ENCODE measurements at places on chromosomes 4 and X. TPM values are rescaled to one million over a fixed set of nuclear protein-coding genes. Genes with fewer than 3 reads are reported as not detected.

GRCh38 chrX:41085512-41085877 is 250 bp downstream of the USP9X start:
- peak; percentile 45 for DNase-seq

GRCh38 chr4:148376151-148376550 is 66.1 kb downstream of the NR3C2 start:
- DNase-seq, result no peak

- DNase-seq, result peak; percentile 30
Measured at GRCh38 chrX:17007134-17007768, 60.8 kb downstream of the REPS2 start.

DNA sequence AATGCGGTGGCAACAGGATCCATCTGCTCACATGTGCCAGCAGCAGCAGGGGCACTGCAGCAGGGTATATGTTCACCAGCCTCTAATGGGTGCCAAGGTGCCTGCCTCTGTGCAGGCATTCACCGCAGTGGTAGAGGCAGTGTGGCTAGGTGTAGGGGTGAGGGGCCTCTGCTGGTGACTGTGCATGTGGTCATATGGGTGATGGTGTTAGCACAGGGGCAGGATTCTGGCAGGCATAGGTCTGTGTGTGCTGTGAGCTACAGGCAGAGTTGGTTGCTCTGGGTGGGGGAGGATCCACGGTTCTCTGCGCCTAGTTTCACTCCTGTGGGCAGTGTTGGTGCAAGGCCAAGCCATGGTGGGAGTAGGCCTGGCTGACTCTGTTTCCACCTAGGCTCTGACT is 566.5 kb upstream of the GNPDA2 start:
- no peak for DNase-seq

DNA sequence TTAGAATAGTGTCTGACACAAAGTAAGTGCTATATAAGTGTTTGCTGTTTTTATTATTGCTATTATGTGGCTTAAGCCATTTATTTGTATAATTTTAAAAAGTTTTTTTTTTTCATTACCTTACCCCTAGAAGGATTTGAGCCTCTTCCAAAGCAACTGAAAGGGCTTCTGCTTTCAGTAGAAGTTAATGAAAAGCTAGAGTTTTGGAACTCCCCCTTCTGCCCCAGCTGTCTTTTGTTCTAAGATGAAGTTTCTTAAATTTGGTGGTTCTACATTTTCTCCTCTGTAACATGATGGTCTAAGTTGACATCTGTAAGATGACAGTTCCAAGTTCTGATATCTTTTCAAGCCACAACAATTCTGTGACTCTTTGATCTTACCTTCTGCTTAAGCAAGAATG is 30.3 kb downstream of the FHIP1A start:
- DNase-seq, result no peak

DNA sequence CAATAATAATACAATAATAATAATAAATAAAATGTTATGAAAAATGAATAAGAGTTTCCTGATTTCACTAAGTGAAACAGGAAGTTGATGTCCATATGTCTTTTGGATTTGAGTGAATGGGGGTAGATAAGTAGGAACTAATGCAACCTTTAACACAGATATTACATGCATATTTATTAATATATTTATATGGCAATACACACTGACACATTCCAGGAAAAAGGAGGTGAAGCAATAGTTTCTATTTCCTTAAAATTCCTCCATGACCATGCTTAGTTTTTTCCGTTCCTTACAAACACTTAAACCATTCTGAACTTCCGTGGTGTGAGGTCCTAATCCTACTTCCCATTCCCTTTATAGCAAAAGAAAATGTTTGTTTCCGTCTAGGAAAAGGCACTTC is 48.3 kb downstream of the ATXN3L start:
- DNase-seq, result no peak

GRCh38 chrX:63747331-63747730 is 37.7 kb downstream of the ARHGEF9 start:
- no peak for DNase-seq

- no peak for DNase-seq
Measured at GRCh38 chrX:96619588-96619987, 65.1 kb upstream of the DIAPH2 start.

- DNase-seq, result no peak
Measured at GRCh38 chr4:36551697-36552214, 270.3 kb downstream of the DTHD1 start.

GRCh38 chr4:114081783-114082182 is 102.3 kb upstream of the ARSJ start:
- no peak for DNase-seq

GRCh38 chr4:48439988-48440387 is 43.2 kb upstream of the SLC10A4 start:
- no peak for DNase-seq

DNA sequence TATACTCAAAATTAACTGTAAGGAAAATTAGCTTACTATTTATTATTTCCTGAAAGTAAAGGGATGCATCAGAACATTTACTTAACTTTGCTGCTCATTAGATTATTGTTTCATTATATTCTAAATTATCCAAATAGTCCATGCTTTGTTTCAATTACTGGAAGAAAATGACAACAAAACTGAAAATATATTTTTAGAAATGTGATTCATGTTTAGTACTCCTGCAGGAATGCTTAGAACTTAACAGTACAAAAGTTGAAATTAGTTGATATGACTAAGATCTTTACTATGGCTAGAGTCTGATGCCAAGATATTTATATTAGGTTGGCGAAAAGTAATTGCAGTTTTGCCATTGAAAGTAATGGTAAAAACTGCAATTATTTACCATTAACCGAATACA is 660.5 kb upstream of the PABPC4L start:
- no peak for DNase-seq

DNA sequence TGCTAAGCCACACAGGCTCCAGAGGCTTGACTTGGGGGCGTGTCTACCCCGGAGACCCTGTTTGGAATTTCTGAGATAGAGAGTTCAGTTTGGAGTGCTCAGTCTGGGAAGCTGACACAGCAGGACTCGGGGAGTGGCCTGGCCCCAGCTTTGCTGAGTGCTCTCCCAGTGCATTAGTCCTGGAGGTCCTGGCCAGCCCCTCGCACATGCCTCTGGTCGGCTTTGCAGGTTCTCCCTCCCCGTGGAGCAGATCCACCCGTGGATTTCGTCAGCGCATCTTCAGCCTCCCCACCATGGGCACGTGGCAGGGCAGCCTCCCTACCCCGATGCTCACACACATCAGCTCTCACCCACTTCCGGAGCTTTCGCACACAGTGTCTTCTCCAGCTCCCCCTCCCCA is 65.2 kb downstream of the PSAPL1 start:
- DNase-seq, result no peak

DNA sequence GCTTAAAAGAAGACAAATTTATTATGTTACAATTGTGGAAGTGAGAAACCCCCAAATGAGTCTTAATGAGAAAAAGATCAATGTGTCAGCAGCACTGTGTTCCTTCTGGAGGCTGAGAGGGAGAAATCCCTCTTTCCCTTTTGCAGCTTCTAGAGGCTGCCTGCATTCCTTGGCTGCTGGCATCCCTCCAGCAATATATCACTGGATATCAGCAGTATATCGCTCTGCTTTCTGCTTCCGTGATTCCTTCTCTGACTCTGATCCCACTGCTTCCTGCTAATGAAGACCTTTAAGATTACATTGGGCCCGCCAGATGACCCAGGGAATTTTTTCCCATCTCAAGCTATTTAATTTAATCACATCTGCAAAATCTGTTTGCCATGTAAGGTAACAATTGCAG is 1008.0 kb downstream of the RAPGEF2 start:
- DNase-seq, result no peak

DNA sequence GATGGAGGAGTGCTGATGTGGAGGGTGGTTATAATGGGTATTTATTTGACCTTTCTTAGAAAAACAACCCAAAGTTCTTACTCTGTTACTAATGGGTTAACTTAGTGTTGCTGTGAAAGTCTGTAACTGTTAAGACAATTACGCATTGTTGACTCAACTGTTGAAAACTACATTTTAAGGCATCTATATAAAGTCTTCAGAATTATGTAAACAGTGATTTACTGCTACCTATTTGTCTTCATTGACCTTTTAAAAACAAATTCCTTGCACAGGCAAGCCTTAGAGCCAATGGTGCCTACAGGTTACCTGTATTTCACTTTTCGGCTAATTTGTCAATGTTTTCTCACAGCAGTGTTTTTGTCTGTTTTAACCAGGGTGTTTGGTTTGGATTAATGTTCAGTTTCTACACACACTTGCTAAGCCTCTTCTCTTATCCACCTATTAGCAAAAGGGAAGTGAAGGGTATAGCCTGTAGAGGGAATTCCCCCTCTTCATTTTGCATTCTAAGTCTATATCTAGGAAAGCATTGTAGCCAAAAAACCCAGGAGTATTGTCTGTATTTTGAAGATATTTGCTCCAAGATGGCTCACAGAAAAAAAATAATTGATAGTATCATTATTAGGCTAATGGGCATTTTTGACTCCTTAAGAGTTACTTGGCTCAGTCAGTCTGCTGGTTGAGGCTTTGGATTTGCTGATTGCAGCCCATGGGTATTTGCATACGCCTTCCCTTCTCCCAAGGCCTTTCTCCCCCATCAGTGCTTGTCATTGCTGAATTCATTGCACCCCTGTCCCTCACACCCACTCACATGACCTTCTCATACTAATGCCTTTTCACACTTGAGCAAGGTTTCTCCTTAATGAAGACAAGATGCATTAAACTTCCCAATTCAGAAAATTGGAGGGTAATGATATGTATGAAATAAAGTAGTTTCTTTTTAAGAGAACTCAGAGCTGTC is 30.5 kb downstream of the AFF1 start:
- no peak for DNase-seq

DNA sequence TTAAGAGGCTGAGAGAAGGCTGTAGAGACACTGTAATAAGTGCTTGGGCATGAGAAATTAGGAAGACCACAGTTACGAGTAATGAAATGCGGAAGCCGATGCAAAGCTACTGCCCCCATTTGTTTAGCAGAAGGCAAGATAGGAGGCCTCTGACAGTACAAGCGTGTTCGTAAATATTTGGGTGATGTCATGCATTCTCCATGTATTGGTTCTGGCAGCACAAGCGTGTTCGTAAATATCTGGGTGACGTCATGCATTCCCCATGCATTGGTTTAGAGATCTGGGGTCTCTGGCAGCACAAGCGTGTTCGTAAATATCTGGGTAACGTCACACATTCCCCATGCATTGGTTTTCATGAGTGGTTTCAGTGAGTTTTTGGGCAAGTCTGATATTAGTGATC is 661.5 kb upstream of the FRG1 start:
- DNase-seq, result no peak

- no peak for DNase-seq
Measured at GRCh38 chr4:126209147-126209546, 894.4 kb downstream of the FAT4 start.

GRCh38 chrX:155334486-155335336 is at the start of gene CLIC2:
Gene CLIC2 (minus strand): TSS chrX:155334614. CDS start chrX:155334427, 187 bp downstream.
- peak; percentile 93 for DNase-seq

GRCh38 chr4:32226204-32226603 is 1506.0 kb downstream of the PCDH7 start:
- DNase-seq, result no peak

DNA sequence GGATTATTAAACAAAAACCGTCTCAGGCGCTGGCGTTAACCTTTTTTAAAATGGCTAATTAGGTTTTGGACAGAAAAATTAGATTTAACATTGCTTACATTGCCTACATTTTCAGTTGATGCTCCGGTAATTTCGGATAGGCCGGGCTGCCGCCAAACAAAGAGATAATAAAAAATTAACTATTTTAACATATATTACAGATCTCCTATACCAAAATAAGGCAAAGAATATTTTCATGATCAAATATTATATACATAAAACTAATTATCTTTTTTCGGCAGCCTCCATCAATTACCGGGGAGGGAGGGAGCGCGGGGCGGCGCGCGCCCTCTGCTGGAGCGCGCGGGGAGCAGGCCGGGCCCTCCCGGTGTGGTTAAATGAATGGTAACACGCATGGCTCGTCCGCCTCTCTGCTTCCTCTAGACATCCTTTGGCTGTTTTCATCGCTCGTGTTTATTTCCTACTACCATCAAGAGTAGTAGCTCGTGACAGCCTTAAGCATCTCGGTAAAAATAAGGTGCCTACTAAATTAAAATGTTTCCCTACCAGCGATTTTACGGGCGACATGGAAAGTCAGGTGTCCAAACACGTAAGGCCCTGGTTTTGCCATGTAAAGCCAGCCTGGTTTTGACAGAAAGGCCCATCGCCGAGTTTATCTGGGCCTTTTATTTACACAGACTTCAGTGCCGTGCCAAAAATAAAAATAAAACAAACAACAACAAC is 52.4 kb upstream of the TMEM33 start:
- DNase-seq, result peak; percentile 79

- no peak for DNase-seq
Measured at GRCh38 chr4:6386091-6386490, 86.3 kb downstream of the PPP2R2C start.

- DNase-seq, result no peak
Measured at GRCh38 chr4:40737879-40738278, 11.9 kb upstream of the NSUN7 start.

DNA sequence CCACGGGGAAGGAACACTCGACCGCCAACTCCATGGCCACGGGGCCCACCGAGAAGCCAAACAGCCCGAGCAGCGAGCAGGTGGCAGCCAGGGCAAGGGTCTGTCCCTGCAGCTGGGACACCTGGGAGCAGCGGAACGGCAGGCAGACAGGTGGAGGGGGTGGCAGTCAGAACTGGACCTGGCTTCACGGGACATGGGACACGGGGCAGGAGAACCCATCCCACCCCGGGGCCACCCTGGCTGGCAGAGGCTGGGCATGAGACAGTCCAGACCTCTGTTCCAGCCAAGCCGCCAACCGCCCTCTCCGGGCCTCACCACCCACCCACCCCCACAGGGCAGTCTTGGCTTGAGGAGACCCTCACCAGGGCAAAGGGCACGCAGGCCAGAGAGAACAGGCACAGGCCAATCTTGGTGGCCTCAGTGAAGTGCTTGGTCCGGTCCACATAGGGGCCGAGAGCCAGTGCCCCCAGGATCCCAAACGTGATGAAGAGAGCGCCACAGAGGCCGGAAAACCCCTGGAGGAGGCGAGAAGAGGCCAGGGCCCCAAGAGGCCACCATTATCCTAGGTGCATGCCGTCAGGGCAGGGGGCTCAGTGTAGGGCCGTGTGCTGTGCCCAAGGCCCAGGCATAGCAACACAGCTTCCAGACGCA is 5.6 kb downstream of the SLC49A3 start:
- DNase-seq, result no peak

GRCh38 chr4:183139058-183139750 is 40.1 kb downstream of the WWC2 start:
- no peak for DNase-seq

Gene XKRX
- total RNA-seq, result not detected

Gene ADAMTS3
- 18.0 TPM for total RNA-seq

Gene REPS2
- 0.07 TPM for total RNA-seq

Gene TEX11
- 0.31 TPM for total RNA-seq

Gene ASB5
- not detected for total RNA-seq

Gene MSANTD1
- 0.09 TPM for total RNA-seq

Gene TREX2
- total RNA-seq, result 0.51 TPM

Gene CHRDL1
- not detected for total RNA-seq

Gene ENOX2
- 17.5 TPM for total RNA-seq

Gene UGT2B10
- 0.18 TPM for total RNA-seq

Gene BMPR1B
- total RNA-seq, result not detected

Gene PIR
- total RNA-seq, result 9.4 TPM

Gene NLGN3
- total RNA-seq, result 0.69 TPM

Gene GAGE12F
- total RNA-seq, result 581 TPM

Gene IL13RA2
- total RNA-seq, result not detected

Gene CENPVL2
- not detected for total RNA-seq

Data from K562 (cell line).